ENCODE measurements at places on chromosomes 1 and 21. TPM values are rescaled to one million over a fixed set of nuclear protein-coding genes. Genes with fewer than 3 reads are reported as not detected.

- no peak for DNase-seq
- H3K27me3 ChIP-seq: no peaks in the 10 kb centered on the region
Observed at GRCh38 chr1:30340934-30341333, 382.5 kb downstream of the MATN1 start.

- no peak overlapping the region for H3K4me3 ChIP-seq
- H3K27ac ChIP-seq: no peak overlapping the region
- H3K36me3 ChIP-seq: no peaks in the 10 kb centered on the region
- peaks cover 8% of the 10 kb centered on the region for H3K4me1 ChIP-seq
Observed at GRCh38 chr1:235324296-235324695, 3.7 kb downstream of the ARID4B start.

Gene SYNJ1
- total RNA-seq: 11.1 TPM

Gene GPR3
- total RNA-seq: 0.55 TPM

Gene AGPAT3
- 42.1 TPM for total RNA-seq

DNA sequence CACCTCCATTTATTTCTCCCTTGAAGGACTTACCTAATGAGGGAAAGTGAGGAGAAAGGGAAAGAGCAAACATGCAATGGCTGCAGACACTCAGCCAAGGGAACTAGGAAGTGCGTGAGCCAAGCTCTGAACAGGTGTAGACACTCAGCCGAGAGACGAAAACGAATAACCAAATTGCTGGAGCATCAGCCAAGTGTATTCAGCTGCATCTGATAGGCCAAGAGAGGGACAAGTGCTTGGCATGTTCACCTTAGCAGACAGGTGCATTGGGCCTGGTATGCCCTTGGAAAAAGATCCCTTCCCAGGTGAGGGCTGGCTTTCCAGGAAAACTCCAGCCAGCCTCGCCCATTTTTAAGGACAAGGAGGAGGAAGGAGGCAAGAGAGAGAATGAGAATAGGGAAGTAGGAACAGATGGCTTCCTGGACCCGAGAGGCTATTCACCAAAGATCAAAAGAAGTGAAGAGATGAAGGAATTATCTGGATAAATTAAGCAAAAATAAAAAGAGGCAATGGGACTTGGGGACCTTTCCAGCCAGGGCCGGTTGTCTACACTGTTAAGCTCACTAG, 184.7 kb downstream of the TOMM20 start:
- DNase-seq: no peak
- no peaks in the 10 kb centered on the region for H3K36me3 ChIP-seq
- H3K27me3 ChIP-seq: no peaks in the 10 kb centered on the region
- H3K27ac ChIP-seq: no peak overlapping the region
- H3K4me3 ChIP-seq: no peak overlapping the region
- H3K4me1 ChIP-seq: no peaks in the 10 kb centered on the region

Gene OLIG2
- total RNA-seq: not detected

DNA sequence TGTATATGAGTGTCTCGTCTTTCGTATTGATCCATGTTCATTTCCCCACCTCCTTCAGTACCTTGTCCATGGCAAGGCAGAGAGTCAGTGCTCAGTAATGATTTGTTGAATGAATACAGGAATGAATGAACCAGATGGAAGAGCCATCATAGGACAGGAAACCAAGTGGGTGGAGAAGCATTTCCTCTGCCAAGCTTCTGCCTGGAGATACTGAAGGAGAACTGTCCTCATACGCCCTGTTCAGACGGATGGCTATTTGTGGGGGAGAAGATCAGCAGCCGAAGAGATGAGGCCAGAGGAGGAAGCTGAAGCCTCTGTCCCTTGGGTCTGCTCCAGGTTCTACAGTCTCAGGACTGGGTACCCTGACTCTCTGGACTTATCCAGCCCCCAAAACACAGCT, 5.8 kb downstream of the FAM43B start:
- H3K27ac ChIP-seq: no peak overlapping the region
- H3K27me3 ChIP-seq: no peaks in the 10 kb centered on the region
- H3K4me1 ChIP-seq: no peaks in the 10 kb centered on the region
- DNase-seq: no peak

GRCh38 chr21:41917531-41917930, 36.3 kb downstream of the C2CD2 start:
- no peaks in the 10 kb centered on the region for H3K36me3 ChIP-seq
- H3K27ac ChIP-seq: no peak overlapping the region
- no peak for DNase-seq
- H3K27me3 ChIP-seq: no peaks in the 10 kb centered on the region
- H3K4me3 ChIP-seq: no peak overlapping the region
- no peaks in the 10 kb centered on the region for H3K4me1 ChIP-seq

- no peaks in the 10 kb centered on the region for H3K36me3 ChIP-seq
- no peak for DNase-seq
- no peaks in the 10 kb centered on the region for H3K27me3 ChIP-seq
- H3K4me3 ChIP-seq: no peak overlapping the region
Observed at GRCh38 chr1:37922767-37923550, 23.9 kb downstream of the INPP5B start.

DNA sequence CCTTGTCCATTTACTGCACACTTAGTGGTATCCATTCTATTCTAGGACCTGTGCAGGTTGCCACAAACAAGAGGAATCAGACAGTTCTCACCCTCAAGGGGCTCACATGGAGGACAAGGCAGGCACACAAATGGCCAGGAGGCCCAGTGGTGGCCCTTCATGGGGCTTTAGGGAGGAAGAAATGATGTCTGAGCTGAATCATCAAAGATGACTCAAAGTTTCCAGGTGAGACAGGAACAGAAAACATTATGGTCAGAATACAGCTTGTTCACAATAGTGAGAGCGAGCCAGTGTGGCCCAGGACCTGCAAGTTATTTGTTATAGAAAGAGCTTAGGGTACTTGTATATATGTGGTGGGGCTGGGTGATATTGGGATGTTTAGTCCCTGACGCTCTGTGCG, 26.4 kb downstream of the SHISAL2A start:
- peaks cover 1% of the 10 kb centered on the region for H3K4me1 ChIP-seq
- H3K36me3 ChIP-seq: no peaks in the 10 kb centered on the region
- H3K27ac ChIP-seq: no peak overlapping the region
- no peaks in the 10 kb centered on the region for H3K27me3 ChIP-seq
- H3K4me3 ChIP-seq: no peak overlapping the region

Gene ARMH1
- 8.2 TPM for total RNA-seq

Gene TRIM17
- 3.0 TPM for total RNA-seq

GRCh38 chr1:221165839-221166500, 286.7 kb downstream of the HLX start:
- no peaks in the 10 kb centered on the region for H3K27me3 ChIP-seq
- H3K4me1 ChIP-seq: no peaks in the 10 kb centered on the region

DNA sequence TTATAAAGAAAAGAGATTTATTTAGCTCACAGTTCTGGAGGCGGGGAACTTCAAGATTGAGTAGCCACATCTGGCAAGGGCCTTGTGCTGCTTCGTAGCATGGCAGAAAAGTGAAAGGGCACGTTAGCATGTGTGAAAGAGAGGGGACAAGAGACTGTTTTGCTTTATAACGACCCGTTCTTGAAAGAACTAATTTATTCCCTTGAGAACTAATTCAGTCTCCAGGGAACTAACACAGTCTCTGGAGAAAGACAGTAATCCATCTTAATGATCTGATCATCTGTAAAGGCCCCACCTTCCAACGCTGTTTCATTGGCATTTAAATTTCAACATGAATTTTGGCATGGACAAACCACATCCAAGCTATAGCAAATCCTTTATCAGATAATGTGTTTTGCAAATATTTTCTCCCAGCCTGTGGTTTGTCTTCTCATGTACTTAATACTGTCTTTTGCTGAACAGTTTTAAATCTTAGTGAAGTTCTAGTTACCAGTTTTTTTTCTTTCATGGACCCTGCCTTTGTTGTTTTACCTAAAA, 26.1 kb downstream of the MTR start:
- no peak overlapping the region for H3K27ac ChIP-seq
- no peak for DNase-seq
- no peaks in the 10 kb centered on the region for H3K27me3 ChIP-seq
- H3K36me3 ChIP-seq: no peaks in the 10 kb centered on the region

DNA sequence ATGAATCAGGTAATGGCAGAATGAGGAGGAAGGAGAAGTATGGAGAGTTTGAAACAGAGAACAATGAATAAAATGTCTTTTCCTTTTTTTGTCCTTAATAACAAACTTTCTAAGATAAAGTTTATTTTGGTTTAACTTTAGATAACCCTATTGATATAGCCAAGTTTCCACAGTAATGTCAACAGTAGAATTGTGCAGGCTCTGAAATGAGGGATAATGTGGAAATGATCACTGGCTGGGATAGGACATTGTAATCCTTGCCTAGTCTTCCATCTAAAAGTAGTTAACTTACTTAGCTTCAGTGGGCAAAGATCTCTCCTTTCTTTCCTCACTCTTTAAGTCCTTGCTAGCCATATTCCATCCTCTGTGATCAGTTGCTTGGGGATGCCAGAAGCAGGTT, 52.8 kb downstream of the NTMT2 start:
- H3K4me1 ChIP-seq: peaks cover 2% of the 10 kb centered on the region
- no peaks in the 10 kb centered on the region for H3K27me3 ChIP-seq
- no peak overlapping the region for H3K27ac ChIP-seq
- no peaks in the 10 kb centered on the region for H3K36me3 ChIP-seq
- no peak for DNase-seq

DNA sequence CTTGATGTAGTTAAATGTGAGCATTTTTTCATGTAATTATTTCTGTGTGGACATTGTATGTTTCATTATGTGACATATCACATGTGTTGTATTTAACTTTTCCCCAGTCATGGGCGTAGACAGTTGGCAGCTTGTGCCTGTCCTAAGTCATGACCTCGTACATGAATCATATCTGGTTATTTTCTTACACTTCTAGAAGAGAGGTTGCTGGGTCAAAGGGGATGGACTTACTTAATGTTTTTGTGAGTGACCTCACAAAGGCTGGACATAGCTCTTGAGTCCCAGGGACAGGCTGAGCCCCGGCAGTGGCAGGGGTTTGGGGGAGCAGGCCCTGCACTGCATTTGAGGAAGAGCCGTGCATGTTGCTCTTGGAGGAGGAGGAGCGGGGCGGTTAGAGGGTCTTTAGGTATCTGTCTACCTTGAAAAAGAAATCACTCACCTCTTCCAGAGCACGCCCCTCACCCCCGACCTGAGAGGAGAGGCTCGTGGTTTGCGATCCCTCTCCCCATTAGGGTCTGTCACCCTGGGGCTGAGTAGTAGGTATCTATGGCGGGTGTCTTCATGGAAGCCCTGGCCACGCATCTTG, 16.4 kb downstream of the IFNGR2 start:
- H3K27ac ChIP-seq: peak overlapping the region; percentile 39
- no peaks in the 10 kb centered on the region for H3K36me3 ChIP-seq
- H3K4me3 ChIP-seq: no peak overlapping the region
- H3K4me1 ChIP-seq: peaks cover 12% of the 10 kb centered on the region
- no peaks in the 10 kb centered on the region for H3K27me3 ChIP-seq

Gene CR1L
- total RNA-seq: not detected

GRCh38 chr1:10979483-10979920, 33.0 kb upstream of the TARDBP start:
- H3K36me3 ChIP-seq: no peaks in the 10 kb centered on the region
- no peak for DNase-seq
